ENCODE measurements at places on chromosomes 12 and 14. TPM values are rescaled to one million over a fixed set of nuclear protein-coding genes. Genes with fewer than 3 reads are reported as not detected.
A peak's percentile ranks its signal among the peaks of the same experiment; 100 is the strongest.

Gene CCDC92
- total RNA-seq, result 41.0 TPM

Gene TAS2R7
- total RNA-seq, result 1.5 TPM

Gene FAM90A1
- total RNA-seq, result 0.21 TPM

Gene TAS2R19
- total RNA-seq, result 9.0 TPM

Gene PPP1R1A
- total RNA-seq, result 77.6 TPM

Gene WIF1
- not detected for total RNA-seq

Gene ACOT6
- total RNA-seq, result not detected

GRCh38 chr14:61203081-61203753 is 77.9 kb downstream of the TMEM30B start:
- DNase-seq, result no peak

GRCh38 chr14:24254630-24255392 is 8.2 kb downstream of the TGM1 start:
- no peak for DNase-seq

DNA sequence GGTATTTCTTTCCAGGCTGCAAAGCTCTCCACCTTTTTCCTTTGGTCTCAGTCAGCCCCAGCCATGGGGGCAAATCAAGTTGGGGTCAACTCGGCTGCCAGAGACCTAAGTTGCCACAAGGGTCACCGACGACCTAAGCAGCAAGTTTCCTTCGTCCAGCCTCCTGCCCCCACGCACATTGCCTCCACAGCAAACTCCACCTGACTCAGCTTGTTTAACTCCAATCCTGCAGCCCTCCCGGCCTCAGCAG is 767 bp upstream of the KCNMB4 start:
- no peak for DNase-seq

GRCh38 chr12:25186038-25186787 is 8.7 kb downstream of the DNAI7 start:
- no peak for DNase-seq

GRCh38 chr14:50521912-50522341 is 10.4 kb downstream of the MAP4K5 start:
- DNase-seq, result no peak

GRCh38 chr14:21978184-21978998 is 304.8 kb upstream of the OR4E1 start:
- peak; percentile 57 for DNase-seq

DNA sequence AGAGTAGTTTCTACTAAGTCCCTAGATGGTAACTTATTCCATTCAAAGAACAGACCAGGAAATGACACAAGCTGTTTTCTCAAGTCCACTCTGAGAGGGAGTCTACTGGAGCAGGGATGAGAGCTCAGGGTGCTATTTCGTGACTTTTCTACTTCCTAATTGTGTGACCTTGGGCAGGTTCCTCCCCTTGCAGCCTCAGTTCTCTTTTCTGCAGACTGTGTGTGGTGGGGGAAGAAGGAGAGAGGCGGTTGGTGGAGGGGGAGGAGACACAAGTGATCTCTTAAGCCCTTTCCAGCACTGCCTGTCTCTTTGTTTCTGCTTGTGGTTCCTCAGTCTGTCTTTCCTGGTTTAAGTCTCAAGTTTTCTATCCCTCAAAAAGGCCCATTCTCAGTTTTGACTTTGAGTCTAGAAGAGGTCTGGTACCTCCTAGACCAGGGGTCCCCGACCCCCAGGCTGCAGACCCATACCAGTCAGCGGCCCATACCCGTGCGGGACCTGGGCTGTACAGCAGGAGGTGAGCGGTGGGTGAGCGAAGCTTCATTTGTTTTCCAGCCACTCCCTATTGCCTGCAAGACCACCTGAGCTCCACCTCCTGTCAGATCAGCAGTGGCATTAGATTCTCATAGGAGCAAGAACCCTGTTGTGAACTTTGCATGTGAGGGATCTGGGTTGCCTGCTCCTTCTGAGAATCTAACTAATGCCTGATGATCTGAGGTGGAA is 10.7 kb downstream of the FGF6 start:
- DNase-seq, result no peak

DNA sequence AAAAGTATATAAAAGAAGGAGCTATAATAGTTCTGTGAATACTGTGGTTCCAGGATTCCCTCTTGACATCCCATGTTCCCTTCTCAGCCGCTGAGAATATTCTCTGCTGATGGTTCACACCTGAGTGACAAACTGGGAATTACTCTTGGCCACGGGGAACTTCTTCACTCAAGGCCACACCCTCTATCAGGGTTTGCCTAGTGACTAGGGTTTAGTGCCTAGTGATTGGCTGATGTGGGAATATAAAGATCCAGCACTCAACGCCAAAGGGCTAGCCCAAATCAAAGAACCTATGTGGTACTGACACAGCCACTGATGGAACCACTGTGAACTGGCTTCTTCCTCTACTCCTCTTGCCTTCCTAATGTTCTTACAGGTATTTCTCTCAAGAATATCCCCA is 248.4 kb downstream of the ASCL1 start:
- DNase-seq, result no peak

- DNase-seq, result peak; percentile 15
Measured at GRCh38 chr12:67649570-67650387, 1.2 kb downstream of the DYRK2 start.

DNA sequence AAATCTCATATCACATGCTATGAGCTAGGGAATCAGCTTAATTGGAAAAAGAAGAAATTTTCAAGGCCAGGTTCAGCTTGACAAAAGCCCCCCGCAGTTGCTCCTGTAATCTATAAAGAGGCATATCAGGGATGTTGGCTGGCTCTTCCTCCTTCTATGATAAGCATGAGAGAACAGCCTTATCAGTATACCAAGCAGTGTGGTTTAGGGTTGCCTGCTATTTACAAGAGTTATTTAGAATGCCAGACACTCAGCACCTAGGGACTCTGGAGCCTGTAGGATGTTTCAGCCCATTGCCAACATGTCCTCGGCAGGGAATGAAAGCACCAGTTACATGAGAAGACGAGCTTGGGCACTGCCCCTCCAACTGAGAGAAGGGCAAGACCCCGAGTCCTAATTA is 89.5 kb upstream of the TMPO start:
- no peak for DNase-seq
